ENCODE measurements at places on chromosomes 2 and 18.

- DNase-seq, result no peak
These were observed 135.4 kb downstream of the NBAS start for GRCh38 chr2:15425712-15426111.

DNA sequence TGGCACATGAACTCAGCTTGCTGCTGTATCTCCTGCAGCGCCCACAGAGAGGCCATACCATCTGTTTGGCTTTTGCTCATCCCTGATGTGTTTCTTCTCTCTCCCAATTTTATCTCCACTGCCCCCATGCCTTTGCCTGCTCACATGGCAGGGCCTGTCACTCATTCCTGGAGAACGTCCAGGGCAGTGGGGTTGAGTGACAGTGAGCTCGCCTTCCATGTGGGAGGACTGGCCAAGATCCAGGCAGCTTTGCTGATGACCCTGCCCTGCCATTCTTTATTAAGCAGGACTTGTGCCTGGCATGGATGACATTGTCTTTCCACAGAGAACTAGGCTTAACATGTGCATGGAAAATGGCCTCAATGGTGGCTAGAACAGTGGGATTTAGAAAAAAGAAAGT, 230.5 kb upstream of the THSD7B start:
- DNase-seq, result no peak

GRCh38 chr2:45728458-45728942, 77.0 kb downstream of the PRKCE start:
- no peak for DNase-seq

DNA sequence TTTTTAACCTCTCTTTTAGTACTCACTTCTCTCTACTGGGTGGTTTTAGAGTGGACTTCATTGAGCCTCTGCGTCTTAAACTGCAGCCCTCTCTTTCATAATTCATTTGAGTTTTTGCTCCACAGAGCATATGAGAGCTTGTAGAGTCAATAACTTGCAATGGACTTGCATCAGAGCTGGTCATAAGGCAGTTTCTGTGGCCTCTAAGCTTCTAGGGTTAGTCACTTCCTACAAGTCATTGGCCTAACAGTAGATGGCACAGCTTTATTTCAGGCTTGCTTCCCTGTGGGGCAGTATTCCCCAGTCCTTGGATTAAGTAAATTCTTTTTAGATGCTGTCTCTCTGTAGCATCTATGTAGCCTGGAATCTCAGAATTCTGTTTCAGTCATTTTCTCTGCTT, 1435.7 kb downstream of the LRP1B start:
- DNase-seq, result no peak

- DNase-seq, result no peak
These were observed 7.3 kb upstream of the CETN1 start for GRCh38 chr18:572831-573289.

DNA sequence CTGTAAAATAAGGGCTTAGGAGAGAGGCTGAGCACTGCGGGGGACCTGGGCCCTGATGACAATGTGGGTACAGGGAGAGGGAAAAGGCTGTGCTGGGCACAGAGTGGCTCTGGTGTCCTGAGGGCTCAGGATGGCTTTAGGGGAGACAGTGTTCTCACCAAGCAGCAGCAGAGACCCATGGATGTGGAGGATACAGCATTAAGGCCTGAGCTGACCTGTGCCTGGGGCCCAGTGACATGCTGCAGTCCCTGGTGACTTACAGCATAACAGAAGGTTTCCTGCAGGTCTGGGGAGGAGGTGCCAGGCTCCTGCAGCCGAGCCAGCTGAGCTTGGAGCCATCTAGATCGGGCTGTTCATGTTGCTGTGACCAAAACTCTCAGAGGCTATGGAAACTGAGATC, 191.3 kb upstream of the SMAD2 start:
- no peak for DNase-seq

DNA sequence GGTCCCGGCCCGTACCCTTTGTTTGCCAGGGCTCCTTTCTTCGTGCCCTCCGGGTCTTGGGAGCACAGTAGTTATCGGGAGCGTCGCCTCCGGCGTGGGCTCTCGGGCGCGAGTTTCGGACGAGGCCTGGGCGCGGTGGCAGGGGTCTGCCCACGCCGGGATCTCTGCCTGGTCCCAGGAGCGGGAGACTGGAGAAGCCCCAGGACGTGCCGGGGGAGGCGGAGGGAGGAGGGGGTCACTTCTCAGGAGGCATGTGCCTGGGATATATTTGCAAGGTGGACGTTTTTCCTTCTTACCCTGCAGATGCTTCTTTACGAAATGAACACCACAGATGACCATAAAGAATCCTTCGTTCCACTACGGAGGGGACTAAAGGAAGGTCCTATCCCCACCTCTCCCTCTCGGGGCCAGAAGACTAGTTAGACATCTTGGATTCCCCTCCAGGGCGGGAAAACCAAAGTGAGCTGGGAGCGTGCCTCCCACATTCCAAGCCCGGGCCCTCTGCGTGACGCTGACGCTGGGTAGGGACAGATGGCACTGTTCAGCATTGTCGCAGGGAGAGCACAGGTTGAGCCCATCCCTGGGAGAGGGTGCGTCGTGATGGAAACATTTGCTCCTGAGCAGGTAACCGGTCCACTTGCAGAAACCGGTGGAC, 483 bp upstream of the FHL2 start:
- DNase-seq, result no peak

DNA sequence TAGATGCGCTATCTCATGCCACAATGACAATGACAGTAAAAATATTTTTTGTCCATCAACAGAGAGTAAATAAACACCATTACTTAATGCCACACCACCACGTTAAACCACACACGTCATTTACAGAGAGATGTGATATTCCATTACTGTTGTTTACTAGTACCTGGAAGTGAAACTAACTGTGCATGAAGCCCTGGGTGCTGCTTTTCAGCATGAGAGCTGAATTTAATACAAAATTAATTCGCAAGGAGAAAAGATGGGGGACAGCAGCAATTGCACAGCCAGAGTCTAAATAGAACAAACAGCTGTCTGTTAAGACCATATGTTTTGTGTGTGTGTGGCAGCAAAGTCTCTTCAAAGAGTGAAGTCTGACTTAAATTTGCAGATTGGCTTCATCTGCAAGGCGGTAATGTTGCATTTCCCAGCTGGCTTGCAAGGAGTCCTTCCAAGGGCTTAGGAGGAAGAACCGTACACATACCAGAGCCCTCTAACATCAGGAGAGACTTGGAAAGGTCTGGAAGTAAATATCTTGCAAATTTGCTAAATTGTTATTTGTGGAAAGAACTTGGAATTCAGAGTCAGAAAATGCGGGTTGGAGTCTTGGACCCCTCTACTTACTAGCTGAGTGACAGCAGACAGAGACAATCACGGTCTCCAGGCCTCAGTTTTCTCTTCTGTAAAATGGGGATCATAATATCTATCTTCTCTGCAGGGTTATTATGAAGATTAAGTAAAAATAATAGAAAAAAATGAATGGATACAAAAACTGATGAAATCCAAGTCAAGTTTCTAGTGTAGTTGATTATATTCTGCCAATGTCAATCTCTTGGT, 127.6 kb downstream of the ALPK2 start:
- no peak for DNase-seq

DNA sequence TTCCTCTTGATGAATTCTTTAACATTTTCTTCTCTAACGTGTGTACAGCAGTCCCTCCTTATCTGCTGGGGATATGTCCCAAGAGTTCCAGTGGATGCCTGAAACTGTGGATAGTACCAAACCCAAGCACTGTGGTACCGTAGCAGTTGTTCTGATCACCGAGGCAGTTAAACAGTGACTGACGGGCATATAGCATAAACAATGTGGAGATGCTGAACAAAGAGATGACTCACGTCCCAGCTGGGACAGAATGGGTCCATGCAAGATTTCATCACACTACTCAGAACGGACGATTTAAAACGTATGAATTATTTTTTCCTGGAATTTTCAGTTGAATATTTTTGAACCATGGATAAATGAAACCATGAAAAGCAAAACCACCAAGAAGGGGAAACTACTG, 54.5 kb upstream of the SPAG16 start:
- no peak for DNase-seq

- no peak for DNase-seq
These were observed 63.0 kb downstream of the RHBDD1 start for GRCh38 chr2:226898897-226899296.

GRCh38 chr2:154978244-154978643, 279.7 kb downstream of the KCNJ3 start:
- DNase-seq, result no peak

DNA sequence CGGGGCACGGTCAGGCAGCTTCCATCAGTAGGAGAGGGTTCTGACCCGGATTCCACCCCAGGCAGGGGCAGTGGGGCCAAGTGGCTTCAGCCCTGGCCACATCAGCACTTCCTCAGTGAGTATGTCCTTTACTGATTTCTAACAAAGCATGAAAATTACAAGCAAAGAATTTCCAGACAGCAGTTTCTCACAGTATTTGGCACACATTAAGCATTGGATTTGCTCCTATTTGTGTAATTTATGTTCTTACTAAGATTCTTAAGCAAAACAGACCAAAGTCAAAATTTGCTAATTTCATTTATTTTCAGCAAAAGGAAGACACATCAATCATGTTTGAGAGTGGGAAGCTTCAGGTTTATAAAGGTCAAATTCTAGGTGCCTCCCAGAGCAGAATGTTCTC, 73.3 kb upstream of the NFATC1 start:
- no peak for DNase-seq

GRCh38 chr2:130381145-130381544, 25.3 kb downstream of the PTPN18 start:
- no peak for DNase-seq

DNA sequence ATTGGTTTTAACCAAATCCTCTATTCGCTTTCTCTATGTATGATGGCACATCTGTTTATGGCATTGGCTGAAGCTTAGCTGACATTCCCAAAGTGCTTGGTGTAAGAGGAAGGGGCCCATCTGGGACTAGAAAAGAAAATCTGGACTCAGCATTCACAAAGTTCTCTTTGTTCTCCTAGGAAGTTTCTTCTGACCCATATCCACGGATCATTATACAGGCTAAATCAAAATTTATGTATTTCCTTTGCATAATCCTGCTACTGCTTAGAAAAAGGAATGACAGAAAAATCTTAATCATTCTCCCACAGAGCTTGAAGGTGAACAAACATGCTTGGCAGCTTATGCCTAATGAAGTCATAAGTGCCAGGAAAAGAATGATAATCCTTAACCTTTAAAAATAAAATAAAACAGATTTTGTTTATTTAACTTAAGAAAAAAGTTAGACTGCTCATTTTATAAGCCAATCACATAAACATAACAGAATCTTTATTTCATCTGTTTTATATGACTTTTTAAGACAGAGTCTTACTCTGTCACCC, 88.4 kb downstream of the NYAP2 start:
- no peak for DNase-seq

- DNase-seq, result no peak
These were observed 10.9 kb upstream of the SLC20A1 start for GRCh38 chr2:112634874-112635157.

DNA sequence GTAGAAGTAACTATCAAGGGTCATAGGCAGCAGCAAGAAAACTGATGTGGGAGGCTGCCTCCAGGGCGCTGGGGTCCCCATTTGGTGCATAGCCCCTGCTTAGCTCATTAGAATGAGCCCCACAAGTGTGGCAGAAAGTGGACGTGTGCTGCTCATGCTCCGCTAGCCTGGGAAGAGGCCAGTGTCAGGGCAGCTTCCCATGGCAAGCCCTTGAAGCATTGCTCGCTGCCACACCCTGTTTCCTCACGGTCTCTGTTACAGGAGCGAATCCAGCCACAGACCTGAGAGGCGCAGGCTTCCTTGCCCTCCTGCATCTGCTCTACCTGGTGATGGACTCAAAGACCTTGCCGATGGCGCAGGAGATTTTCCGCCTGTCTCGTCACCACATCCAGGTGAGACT, 22.5 kb downstream of the ELMOD3 start:
- DNase-seq, result no peak

DNA sequence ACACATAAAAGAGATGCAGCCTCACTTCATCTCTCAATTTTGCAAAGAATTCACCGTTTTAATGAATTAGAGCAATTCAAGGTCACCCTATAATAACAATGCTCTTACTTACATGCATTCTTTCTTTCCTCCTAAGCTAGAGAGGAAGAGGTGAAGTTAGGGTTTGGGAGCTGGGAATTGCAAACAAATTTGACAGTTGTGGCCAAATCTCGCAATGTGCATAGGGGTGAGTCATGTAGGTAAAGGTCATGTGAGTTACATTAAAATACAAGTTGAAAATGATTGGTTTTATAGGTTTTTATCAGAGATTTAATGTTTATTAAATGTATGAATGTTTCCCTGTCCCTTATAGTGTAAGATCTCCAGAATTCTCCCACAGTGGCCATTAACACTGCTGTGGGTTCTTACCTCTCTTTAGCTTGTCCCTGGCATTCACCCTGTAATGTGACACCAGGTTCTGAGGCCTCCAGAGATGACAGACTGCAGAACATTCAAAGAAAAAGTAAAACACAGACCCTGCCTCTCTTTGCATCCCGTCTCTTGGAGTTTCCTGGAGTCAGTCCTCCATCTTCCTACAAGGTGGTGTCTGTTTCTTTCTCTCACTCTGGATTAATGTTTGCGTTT, 53.7 kb upstream of the LGALSL start:
- no peak for DNase-seq

GRCh38 chr2:188444106-188444835, 152.6 kb downstream of the GULP1 start:
- no peak for DNase-seq

- DNase-seq, result no peak
These were observed 775.4 kb upstream of the ID2 start for GRCh38 chr2:7906431-7906830.

- no peak for DNase-seq
These were observed 137.4 kb downstream of the RIT2 start for GRCh38 chr18:42977982-42978637.

DNA sequence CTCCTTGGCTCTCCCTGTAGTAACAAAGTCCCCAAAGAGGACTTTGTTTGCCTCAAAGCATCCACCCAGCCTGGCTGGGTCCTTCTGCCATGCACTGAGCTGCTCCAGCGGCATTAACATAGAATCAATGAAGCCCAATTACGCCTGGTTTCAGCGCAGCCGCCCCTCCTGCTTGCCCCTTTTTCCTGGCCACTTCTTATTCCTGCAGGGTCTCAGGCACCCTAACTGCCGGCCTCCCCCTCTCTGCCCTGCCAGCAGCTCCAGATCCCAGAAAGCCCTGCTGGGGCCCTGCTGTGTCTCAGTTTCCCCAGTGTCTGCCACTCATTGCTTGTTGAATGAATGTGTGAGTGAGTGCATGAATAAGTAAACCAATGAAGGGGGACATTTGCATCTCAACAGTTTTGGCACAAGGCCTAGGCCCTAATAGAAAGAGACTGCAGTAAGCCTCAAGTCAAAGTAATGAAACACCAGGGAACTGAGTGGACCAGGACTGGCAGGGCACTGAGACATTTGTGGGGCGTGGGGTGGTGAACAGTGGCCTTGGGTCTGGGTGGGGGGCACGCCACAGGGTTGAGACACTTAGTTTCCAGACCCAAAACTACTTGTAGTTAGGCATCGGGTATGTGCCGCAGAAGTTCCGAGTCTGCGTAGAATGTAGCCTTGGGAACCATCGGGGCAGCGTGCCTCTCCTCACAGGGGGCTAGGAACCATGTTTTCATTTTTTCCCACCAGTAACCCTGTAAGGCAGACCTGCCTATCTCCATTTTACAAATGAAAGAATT, 60.6 kb downstream of the SMAD7 start:
- DNase-seq, result no peak
